ENCODE measurements at places on chromosomes 7 and 10. TPM values are rescaled to one million over a fixed set of nuclear protein-coding genes. Genes with fewer than 3 reads are reported as not detected.

CCL26 gene
- not detected for total RNA-seq

LRRD1 gene
- total RNA-seq = 0.17 TPM

CLDN3 gene
- not detected for total RNA-seq

ADAM22 gene
- 2.0 TPM for total RNA-seq

MLXIPL gene
- not detected for total RNA-seq

KCNMA1 gene
- total RNA-seq = 3.1 TPM

DNAJC9 gene
- total RNA-seq = 25.6 TPM

GPC2 gene
- total RNA-seq = 6.1 TPM

CPA5 gene
- total RNA-seq = not detected

MRPS24 gene
- 44.3 TPM for total RNA-seq

NXPH1 gene
- total RNA-seq = not detected

HTR5A gene
- total RNA-seq = not detected

CYP26C1 gene
- total RNA-seq = 0.19 TPM

EN2 gene
- total RNA-seq = not detected

HOXA9 gene
- total RNA-seq = not detected

FAM25A gene
- not detected for total RNA-seq

MYH16 gene
- total RNA-seq = not detected

SEMA4G gene
- 2.2 TPM for total RNA-seq

MYOF gene
- total RNA-seq = 0.07 TPM

BUB3 gene
- 112 TPM for total RNA-seq

ZNF394 gene
- total RNA-seq = 86.2 TPM

MRPS33 gene
- 30.1 TPM for total RNA-seq

PAPOLB gene
- total RNA-seq = 0.07 TPM

PLPP4 gene
- total RNA-seq = not detected

SH2D4B gene
- total RNA-seq = 0.12 TPM

GPRIN2 gene
- not detected for total RNA-seq

PRTFDC1 gene
- not detected for total RNA-seq

AGBL3 gene
- total RNA-seq = 11.1 TPM

VWDE gene
- total RNA-seq = not detected

OR2A12 gene
- total RNA-seq = not detected

RSPH10B2 gene
- total RNA-seq = 1.6 TPM

MMD2 gene
- not detected for total RNA-seq

CALML5 gene
- not detected for total RNA-seq

POLL gene
- 46.7 TPM for total RNA-seq

AZGP1 gene
- not detected for total RNA-seq

IKZF5 gene
- 24.0 TPM for total RNA-seq

PRKAR2B gene
- total RNA-seq = 0.81 TPM

TET1 gene
- total RNA-seq = 1.4 TPM

UBE2D1 gene
- total RNA-seq = 13.5 TPM

CH25H gene
- not detected for total RNA-seq

BLNK gene
- 205 TPM for total RNA-seq

HKDC1 gene
- not detected for total RNA-seq

RASSF4 gene
- 2.6 TPM for total RNA-seq

TMEM213 gene
- not detected for total RNA-seq

WEE2 gene
- not detected for total RNA-seq
